Esophagus squamous epithelium (tissue), 5 donors: ENCODE measurements at places on chromosomes 12 and 14.

- no peak for DNase-seq
These were observed 18.9 kb downstream of the VSX2 start for GRCh38 chr14:74257941-74258763.

DNA sequence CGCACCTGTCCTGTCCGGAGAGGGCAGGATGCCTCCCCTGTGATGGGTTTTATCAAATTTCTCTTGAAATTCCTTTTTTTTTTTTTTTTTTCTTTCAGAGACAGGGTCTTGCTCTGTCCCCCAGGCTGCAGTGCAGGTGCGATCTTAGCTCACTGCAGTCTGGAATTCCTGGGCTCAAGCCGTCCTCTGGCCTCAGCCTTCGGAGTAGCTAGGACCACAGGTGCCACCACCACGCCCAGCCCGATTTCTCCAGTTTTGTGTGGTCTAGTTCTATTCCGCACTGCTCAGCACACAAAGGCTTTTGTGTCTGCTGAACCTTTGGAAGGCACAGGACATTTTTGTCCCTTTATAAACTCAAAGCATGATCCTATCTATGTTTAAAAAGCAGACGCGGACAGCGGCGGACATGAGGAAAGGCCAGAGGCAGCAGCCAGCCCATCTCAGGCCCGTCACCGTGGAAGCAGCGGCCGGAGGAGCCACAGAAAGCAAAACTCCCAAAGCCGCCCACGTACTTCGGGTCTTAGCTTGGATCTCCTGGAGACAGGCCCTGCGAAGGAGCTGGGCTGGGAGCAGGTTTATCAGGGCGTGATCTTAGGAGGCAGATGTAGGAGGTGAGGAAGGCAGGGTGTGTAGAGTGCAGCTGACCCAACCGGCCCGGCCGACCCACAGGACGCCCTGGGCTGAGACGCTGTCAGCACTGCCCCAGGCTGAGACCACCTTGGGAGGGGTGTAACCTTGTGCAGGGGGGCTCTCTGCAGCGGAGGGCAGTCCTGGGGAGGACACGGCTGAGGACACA, 30.9 kb upstream of the FBRSL1 start:
- DNase-seq = no peak

DNA sequence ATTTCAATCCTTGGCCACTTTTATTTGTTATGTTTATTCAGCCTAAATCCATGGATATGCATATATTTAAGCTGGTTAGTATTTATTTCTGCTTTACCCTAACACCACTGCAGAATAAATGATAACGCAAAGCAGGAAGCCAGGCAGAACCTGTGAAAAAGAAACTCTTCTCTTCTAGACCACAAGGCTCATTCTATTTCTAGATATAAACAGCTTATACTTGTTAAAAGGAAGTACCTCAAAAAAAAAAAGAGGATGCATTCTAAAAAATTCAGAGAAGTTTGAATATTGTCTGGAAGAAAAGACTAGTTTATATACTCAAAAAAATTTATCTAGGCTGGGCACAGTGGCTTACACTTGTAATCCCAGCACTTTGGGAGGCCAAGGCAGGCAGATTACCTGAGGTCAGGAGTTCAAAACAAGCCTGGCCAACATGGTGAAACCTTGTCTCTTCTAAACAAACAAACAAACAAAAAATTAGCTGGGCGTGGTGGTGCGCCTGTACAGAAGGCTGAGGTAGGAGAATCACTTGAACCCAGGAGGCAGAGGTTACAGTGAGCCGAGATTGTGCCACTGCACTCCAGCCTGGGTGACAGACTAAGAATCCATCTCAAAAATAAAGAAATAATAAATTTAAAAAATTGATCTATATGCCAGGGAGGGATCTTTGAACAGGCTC, 55.8 kb downstream of the GALNT4 start:
- no peak for DNase-seq

DNA sequence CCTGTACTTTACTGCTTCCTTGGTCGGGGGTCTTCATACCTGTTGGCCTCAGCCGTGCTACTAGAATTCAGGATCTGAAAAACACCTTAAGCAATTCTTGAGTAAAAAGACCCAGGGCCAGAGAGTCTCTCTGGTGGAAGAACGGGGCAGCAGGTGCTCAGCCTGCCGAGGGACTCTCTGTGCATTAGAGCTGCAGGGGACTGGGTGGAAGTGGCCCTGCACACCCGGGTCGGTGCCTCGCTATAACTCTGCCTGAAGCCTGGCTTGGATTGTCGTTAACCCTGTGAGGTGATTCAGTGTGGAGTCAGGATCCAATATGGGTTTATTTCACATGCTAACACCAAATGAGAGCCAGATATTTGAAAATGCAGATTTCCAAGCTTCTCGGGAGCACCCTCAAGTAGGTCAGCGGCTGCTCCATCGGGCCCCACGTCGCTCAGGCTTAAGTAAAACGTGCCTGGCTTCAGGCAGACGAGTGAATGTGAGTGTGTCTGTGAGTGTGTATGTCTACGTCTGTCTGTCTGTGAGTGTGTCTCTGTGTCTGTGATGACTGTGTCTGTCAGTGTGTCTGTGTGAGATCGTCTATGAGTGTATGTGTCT, 35.1 kb upstream of the C14orf180 start:
- DNase-seq = no peak

DNA sequence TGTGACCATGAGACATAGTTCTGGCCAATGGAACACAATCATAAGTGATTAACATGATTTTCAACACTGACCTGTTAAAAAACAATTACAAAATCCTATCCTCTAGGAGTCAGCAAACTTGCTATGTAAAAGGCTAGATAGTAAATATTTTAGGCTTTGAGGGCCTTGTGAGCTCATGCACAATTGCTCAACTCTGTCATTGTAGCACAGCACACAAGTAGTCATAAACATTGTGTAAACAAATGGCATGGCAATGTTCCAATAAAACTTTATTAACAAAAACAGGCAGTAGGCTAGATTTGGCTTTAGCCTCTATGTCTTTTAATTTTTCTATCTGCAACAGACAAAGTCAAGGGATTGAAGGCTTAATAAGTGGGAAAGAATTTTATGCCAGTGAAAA, 350.7 kb downstream of the C12orf50 start:
- no peak for DNase-seq

DNA sequence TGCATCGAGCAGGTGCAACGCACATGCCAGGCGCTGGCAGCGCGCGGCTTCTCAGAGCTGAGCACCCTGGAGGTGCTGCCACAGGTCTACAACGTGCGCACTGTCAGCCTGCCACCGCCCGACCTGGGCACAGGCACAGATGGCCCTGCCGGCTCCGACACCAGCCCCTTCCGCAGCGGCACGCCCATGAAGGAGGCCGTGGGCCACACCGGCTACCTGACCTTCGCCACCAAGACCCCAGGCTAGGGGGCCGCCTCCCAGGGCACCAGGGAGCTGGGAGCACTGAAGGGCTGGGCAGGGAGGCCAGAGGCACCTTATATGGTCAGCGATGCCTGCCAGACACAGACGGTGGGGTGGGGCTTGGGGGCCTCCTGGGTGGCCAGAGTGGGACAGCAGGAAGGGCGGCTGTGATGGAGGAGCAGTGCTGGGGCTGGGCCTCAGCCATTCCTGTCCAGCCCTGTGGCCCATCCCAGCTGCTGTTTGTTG, 5.6 kb downstream of the TRMT61A start:
- DNase-seq = no peak
